Right cardiac atrium (tissue), 5 donors: ENCODE measurements at places on chromosomes 2 and 18.
A peak's percentile ranks its signal among the peaks of the same experiment; 100 is the strongest.

- peak; percentile 81 for DNase-seq
Observed at GRCh38 chr2:85748985-85749875, 4.6 kb upstream of the ATOH8 start.

DNA sequence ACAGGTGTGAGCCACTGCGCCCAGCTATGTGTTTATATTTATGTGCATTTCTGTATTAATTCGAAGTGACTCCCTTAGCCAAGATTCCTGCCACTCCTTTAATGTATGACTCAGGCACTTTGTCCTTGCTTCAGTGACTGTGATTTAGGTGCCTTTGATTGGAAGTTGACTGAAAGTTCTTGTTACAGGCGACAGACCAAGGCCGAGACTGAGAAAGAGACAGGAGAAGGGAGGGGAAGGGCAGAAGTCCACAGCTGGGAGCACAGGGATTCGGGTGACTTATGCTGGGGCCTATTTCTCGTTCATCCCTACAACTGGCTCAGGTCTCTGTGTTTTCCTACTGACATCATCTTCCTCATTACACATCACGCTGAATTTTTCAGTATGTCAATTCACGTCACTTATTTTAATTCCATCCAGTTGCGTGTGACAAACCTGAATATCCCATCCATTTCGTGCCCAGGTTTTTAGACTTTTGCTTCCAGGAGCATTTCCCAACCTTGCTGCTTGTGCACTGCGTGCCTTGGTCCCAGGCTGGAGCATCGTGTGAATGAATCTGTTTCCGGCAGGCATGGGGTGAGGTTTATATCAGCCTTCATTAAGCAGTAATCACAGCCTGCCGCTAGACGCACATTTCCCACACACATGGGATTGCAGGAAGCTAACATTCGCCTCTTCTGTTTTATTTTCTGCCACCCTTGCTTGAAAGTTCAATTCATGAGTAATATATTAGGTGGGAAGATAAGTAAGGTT lies 42.4 kb downstream of the TMEM18 start:
- no peak for DNase-seq

- DNase-seq, result no peak
Observed at GRCh38 chr2:168169097-168169745, 78.2 kb downstream of the STK39 start.

GRCh38 chr2:75353131-75353530 lies 153.8 kb upstream of the TACR1 start:
- no peak for DNase-seq

- no peak for DNase-seq
Observed at GRCh38 chr2:239563561-239563960, 162.7 kb upstream of the HDAC4 start.
